Melanocyte of skin (primary cell): ENCODE measurements at places on chromosomes 4 and X. TPM values are rescaled to one million over a fixed set of nuclear protein-coding genes. Genes with fewer than 3 reads are reported as not detected.

The AWAT1 gene
- total RNA-seq, result not detected in 2 replicates

The AMBN gene
- not detected in 2 replicates for total RNA-seq

The TCEAL6 gene
- total RNA-seq, result not detected in 2 replicates

The MSL3 gene
- total RNA-seq, result 14.7 and 24.7 TPM in 2 replicates

The ESX1 gene
- not detected in 2 replicates for total RNA-seq

The HOPX gene
- total RNA-seq, result not detected in 2 replicates

The ZNF711 gene
- 0.15 and 0.33 TPM in 2 replicates for total RNA-seq

The MRFAP1 gene
- total RNA-seq, result 92.9 and 120 TPM in 2 replicates

The TASL gene
- not detected in 2 replicates for total RNA-seq

The PTCHD1 gene
- total RNA-seq, result not detected in 2 replicates
